Left lung (tissue), 14 donors: ENCODE measurements at places on chromosomes 2 and 18. TPM values are rescaled to one million over a fixed set of nuclear protein-coding genes. Genes with fewer than 3 reads are reported as not detected.

AQP12B gene
- total RNA-seq = not detected

MREG gene
- total RNA-seq = 17.1 TPM

CNGA3 gene
- total RNA-seq = 0.10 TPM

ICA1L gene
- 2.6 TPM for total RNA-seq

ACMSD gene
- total RNA-seq = not detected

UGT1A5 gene
- 0.10 TPM for total RNA-seq

RAB17 gene
- 35.5 TPM for total RNA-seq

IL18RAP gene
- 15.2 TPM for total RNA-seq

MSTN gene
- not detected for total RNA-seq

CCDC102B gene
- total RNA-seq = 78.3 TPM

CYP20A1 gene
- total RNA-seq = 31.0 TPM

GRP gene
- total RNA-seq = 0.67 TPM

ATAD2B gene
- total RNA-seq = 20.1 TPM

THADA gene
- 32.9 TPM for total RNA-seq

BOLL gene
- not detected for total RNA-seq

SERPINB3 gene
- total RNA-seq = not detected

CNDP1 gene
- not detected for total RNA-seq

DQX1 gene
- 0.26 TPM for total RNA-seq

UPP2 gene
- not detected for total RNA-seq

CRYGC gene
- total RNA-seq = not detected

TUBA3E gene
- not detected for total RNA-seq

ANKRD53 gene
- total RNA-seq = 0.52 TPM

SCYGR7 gene
- not detected for total RNA-seq

SCLY gene
- total RNA-seq = 10.9 TPM

WNT10A gene
- 1.1 TPM for total RNA-seq

ABCB11 gene
- total RNA-seq = 0.08 TPM

ARHGEF4 gene
- 1.7 TPM for total RNA-seq

NCOA1 gene
- 38.2 TPM for total RNA-seq

RAPH1 gene
- total RNA-seq = 70.7 TPM

ERICH2 gene
- 6.2 TPM for total RNA-seq

AGAP1 gene
- total RNA-seq = 25.3 TPM

IRS1 gene
- total RNA-seq = 15.9 TPM

DCDC2C gene
- not detected for total RNA-seq

CYBRD1 gene
- total RNA-seq = 87.5 TPM

BARD1 gene
- total RNA-seq = 13.5 TPM

XDH gene
- 0.05 TPM for total RNA-seq

LIMS3 gene
- 1.5 TPM for total RNA-seq

SIX3 gene
- total RNA-seq = not detected

ZNG1B gene
- total RNA-seq = 32.7 TPM
